ENCODE measurements at places on chromosomes 1 and 21.

DNA sequence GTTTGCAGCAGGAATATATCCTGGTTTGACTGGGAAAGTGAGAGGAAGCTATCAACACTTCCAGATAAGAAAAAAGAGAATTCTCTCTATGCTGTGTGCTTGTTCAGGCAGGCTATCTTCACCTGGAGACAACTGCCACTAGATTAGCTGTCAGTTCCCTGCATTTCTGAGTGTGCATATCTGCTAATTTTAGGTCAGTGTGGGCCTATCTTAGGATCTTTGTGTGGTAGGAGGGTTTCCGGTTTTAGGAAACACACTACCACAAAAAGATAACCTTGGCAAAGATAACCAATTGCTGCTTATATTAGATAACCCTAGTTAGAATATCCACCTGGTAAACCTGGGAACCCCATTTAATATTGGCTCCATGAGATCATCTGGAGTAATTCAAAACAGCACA, 22.5 kb upstream of the GBP5 start:
- no peak for DNase-seq

GRCh38 chr21:41678924-41679318, 87.9 kb downstream of the RIPK4 start:
- DNase-seq = peak; percentile 96

DNA sequence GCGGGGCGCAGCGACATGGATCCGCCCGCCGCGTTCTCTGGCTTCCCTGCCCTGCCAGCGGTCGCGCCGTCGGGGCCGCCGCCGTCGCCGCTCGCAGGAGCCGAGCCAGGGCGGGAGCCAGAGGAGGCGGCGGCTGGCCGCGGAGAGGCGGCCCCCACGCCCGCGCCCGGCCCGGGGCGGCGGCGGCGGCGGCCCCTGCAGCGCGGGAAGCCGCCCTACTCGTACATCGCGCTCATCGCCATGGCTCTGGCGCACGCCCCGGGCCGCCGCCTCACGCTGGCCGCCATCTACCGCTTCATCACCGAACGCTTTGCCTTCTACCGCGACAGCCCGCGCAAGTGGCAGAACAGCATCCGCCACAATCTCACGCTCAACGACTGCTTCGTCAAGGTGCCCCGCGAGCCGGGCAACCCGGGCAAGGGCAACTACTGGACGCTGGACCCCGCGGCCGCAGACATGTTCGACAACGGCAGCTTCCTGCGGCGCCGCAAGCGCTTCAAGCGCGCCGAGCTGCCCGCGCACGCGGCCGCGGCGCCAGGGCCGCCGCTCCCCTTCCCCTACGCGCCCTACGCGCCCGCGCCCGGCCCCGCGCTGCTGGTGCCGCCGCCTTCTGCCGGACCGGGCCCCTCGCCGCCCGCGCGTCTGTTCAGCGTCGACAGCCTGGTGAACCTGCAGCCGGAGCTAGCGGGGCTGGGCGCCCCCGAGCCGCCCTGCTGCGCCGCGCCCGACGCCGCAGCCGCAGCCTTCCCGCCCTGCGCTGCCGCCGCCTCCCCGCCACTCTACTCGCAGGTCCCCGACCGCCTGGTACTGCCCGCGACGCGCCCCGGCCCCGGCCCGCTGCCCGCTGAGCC, 459 bp downstream of the FOXE3 start:
- DNase-seq = no peak

GRCh38 chr1:206842854-206843253, 22.6 kb upstream of the IL20 start:
- DNase-seq = no peak

DNA sequence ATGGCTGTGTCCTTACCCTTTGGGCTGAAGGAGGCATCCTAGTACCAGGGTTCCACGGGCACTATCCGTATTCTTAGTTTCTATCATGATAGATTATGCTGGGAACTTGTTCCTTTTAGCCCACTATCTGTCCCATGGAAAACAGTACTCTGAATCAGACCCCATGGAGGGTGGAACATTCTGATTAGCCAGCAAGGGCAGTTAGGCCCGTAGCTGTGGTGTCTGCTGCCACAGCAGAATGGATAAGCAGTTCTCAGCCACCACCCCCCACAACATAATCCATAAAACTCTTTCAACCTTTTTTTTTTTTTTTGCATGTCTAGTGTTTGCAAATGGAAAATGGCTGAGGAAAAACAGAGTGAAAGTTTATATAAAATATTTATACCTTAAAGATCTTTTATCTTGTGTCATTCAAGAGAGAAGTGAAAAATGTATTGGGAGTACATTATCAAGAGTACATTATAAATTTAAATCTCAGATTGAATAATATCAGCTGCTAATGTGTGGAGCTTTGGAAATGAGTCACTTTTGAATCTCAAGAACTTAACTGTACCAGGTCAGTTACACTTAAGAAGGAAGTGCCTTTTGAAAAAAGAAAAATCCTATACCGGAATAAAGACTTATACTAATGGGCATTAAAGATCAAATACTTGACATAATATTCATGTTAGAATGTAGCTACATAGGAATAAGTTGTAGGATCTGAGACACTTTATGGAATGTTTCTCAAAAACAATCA, 80.3 kb downstream of the NFIA start:
- no peak for DNase-seq

DNA sequence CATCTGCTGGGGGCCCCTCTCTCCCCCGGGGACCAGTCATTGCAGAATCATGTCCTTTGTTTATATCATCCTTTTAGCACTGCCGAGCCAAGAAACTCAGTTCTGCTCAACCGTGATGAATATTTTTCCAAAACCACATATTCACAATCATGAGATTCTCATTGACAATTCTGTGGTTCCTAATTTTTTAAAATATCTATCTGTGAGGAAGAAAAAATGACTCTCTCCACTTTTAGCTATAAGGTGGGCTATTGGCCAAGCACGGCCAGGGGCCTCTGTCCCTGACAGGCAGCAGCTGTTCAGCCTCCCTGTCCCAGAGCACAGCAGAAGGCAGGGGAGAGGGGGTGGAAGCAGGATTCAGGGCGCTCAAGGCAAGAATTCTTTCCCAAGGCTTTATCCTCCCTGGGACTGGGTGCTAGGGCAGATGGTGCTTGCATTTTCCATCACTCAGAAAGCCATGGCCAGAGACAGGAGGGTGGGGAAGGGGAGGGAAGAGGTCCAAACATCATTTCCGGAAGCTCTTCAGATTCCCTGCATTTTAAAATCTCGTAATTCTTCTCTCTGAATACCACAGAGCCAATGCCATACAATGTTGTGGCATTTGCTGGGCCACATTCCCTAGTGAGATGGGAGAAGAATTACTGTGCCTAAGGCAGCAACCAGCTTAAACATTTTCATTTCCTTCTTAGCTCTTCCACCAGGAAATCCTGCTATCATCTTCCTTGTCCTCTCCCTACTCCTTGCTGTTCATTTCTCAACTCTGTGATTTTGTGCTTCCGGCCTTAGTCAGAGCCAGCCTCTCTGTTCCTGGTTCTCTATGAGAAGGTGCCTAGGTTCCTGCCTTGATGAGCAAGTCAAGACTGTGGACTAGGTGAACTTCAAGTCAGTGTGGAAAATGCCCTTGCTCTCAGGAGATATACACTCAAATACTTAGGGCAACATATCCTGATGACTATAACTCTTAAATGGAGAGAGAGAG, 60.3 kb downstream of the KCNJ6 start:
- no peak for DNase-seq

GRCh38 chr1:240946926-240947325, 335.0 kb upstream of the GREM2 start:
- peak; percentile 25 for DNase-seq

- DNase-seq = peak; percentile 12
Observed at GRCh38 chr1:70656361-70656760, 245.3 kb downstream of the CTH start.

GRCh38 chr21:42215942-42216725, 2.8 kb upstream of the ABCG1 start:
- DNase-seq = no peak

DNA sequence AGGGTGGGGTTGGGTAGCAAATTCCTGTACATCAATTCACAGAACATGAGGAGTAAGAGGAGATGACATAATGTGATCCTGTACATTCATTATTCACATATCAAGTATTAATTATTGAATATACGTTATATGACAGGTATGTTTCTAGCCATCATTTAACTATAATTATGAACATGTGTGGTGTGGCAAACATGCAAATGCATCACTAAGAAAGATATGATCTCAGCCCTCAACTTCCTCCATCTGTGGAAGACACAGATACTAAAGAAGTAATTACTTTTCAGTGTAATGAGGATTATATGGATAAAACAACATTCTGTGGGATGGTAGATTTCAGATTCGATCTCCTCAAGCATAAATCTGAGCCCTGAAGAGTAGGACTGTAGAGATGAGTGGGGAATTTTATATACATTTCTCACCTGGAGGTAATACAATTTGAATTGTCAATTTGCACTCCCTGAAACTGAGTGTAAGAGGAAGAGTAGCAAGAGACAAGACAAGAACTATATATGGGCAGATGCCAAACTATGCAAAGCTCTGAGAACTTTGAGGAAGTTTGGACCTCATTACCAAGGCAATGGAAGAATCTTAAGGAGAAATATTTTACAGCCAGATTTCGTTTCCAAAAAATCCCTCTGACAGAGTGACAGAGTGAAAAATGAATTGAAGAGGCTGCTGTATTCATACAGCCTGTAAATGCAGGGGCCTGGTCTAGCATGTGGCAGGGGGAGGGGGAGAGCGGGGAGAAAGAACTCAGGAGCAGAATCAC, 275.5 kb downstream of the TPR start:
- DNase-seq = no peak

DNA sequence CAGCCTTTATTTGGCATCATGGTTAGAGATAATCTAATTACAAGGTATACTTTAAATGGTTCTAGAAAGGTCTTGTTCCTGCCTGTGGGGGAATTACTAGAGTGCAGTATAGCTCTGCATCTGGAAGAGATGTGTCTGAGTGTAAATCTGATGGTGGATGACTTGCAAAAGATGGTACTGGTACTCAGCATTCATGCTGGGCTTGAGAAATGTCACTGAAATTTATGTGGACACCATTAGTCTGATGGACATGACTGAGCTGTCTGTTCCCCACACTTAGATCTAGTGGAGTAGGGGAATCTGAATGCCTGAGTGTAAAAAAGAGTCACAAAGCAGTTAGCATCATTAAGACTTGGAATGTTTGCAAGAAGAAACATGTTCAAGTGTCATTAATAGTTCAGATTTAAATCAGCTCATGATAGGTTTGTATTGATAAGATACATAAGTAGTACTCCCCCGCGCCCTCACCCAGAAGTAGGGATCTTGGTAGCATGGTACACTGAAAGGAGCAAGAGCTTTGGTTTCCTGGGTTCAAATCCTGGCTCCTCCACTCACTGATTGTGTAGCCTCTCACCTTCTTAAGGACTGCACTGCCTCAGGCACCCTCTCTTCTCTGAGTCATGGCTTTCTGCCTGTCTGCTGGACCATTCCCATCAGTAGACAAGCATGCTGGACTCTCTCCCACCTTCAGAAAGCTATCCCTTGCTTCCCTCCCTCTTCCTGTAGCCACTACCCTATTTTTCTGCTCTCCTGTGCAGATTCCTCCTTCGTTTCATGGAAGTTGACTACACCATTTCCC, 292.9 kb downstream of the NFIA start:
- no peak for DNase-seq

- DNase-seq = no peak
Observed at GRCh38 chr1:12021616-12022015, 2.3 kb downstream of the MIIP start.

- no peak for DNase-seq
Observed at GRCh38 chr1:168405906-168406549, 125.4 kb downstream of the TBX19 start.

- no peak for DNase-seq
Observed at GRCh38 chr1:36157115-36157903, 1.3 kb downstream of the MAP7D1 start.

DNA sequence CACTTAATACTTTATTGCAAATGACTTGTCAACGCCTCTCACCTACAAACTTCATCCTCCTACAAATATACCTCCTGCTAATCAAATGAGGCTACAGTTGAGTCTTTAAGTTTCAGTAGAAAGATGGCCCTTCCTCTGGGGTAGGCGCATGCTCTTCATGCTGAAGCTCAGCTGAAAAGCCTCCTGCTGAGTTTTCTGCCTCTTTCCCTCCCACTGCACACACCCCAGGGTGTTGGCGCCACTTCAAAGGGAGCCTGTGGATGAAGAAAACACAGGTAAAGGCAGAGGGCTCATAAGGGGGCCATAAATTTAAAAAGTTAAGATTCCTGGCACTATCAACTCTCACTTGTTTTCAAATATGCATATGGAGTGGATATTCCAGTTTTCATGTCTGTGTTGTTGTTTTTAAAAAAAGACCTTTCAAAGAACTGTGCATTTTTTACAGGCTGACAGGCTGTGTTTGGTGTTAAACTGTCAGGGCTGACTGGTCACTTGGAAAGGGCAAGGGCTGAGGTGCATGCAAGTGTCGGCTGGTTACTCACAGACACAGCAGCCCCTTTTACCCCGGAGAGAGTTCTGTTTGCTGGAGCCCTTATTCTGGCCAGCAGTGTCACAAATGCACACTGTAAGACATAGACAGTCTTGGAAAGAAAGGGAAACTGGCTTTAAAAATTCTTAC, 42.9 kb upstream of the LGALS8 start:
- no peak for DNase-seq

DNA sequence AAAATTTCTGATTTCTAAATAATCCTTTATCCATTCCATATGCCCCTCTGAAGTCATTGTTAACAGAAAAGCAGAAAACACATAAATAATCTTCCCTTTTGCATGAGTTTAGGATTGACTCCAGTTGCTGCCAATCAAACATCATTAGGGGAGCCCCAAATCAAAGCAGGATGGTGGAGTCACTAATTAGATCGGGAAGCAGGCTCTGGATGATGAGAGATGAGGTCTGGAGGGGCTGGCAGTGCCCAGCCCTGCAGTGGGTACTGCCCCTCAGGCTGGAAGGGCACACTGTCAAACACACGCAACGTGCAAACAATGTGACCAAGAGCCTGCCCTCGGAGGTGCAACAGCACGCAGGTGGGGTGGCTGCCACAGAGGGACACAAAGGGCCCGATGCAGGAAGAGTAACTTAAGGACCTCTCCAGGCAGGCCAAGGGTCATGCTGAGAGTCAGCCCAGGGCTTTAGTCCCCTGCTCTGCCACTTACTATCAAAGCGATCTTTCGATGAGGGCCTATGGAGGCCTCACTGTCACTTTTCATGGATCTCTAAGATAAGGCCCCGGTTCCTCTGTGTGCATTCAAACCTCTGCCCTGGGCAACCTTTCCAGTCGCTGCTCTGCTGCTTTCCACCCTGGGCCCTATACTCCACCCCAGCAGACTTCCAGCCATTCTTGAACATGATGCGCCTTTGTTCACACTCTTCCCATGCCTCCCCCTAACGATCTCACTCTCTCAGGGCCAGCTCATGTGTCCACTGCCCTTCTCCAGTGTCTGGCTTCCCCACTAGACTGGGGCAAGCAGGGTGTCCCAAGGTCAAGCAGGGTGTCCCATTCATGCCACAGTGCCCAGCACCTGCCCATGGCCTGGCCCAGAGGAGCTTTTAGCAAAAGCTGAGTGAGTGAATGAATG, 98.9 kb downstream of the DMRTB1 start:
- no peak for DNase-seq

GRCh38 chr1:206890125-206891060, 6.8 kb upstream of the IL24 start:
- DNase-seq = peak; percentile 59
